Stimulated activated CD8-positive, alpha-beta memory T cell treated with anti-CD3 and anti-CD28 coated beads, Interleukin-4, amount 100 ng/mL, for 4 hours (primary cell): ENCODE measurements at places on chromosomes 3 and 15.

- no peak for DNase-seq
Measured at GRCh38 chr3:139674571-139675260, 3.1 kb downstream of the NMNAT3 start.

DNA sequence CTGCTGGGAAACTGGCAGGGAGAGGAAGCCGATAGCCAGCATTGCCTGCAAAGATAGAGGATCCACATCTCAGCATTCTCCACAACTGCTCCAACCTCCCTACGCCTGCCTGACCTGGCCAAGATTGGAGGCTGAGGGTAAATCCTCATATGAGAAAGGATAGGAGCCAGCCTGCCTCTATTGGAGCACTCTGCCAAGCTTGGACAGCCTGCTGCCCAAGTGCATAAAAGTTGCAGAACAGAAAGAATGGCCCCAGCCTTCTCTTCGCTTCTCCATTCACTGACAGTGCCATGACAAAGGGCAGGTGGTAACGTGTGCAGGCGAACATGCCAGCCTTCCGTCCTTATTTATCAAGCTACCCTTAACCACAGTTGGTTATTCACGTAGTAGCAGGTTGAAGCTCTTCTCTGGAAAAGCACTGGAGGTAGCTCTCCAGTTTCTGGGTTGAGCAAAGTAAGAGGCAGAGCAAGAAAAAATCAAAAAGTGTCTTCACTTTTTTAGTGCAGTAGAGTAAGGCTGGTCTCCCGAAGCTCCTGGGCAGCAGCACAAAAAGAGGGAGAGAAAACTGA is 4.3 kb downstream of the BMF start:
- DNase-seq = no peak

DNA sequence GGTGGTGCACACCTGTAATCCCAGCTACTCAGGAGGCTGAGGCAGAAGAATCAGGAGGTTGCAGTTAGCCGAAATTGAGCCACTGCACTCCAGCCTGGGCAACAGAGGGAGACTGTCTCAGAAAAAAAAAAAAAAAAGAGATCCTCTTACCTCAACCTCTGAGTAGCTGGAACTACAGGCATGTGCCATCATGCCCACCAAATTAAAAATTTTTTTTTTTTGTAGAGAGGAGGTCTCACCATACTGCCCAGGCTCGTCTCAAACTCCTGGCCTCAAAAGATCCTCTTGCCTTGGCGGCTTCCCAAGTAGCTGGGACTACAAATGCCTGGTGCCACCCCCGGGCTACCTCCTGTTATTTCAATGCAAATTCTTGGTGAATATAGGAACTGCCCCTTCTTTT is 1.5 kb downstream of the UMPS start:
- DNase-seq = no peak

- no peak for DNase-seq
Measured at GRCh38 chr3:11903047-11903446, 56.4 kb upstream of the TAMM41 start.

- DNase-seq = no peak
Measured at GRCh38 chr3:126523745-126524428, at the start of gene CHST13. Gene CHST13, plus strand, starts transcription at chr3:126524155. Its CDS starts 178 bp downstream, at chr3:126524333.

DNA sequence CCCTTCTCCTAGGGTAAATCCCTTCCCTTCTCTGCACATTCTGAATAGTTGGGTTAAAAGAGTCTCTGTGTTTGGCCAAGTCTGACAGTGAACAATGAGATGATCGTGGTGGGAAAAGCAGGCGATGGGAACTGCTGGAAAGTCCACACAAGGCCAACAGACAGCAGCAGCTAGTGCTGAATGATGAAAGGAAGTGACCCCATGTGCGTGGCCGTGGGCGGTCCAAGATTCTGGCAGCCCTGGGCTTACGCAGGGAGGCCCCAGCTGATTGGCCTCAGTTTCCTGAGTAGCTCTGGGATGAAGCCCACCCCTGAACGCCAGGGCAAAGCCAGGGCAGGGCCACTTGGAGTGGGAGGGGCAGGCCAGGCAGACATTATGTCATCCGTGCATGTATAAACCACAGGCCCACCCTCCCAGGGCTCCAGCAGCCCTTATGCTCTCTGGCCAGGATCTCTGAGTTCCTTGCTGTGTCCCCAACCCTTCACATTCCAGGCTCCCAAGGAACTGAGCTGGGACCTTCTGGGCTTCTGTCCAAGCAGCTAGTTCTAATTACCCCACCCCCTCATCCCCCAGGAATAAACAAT is 57.8 kb downstream of the CDC25A start:
- DNase-seq = no peak

GRCh38 chr15:42576040-42576594 is 711 bp downstream of the STARD9 start:
- no peak for DNase-seq

- DNase-seq = no peak
Measured at GRCh38 chr3:125381743-125382142, 6.6 kb upstream of the ZNF148 start.

DNA sequence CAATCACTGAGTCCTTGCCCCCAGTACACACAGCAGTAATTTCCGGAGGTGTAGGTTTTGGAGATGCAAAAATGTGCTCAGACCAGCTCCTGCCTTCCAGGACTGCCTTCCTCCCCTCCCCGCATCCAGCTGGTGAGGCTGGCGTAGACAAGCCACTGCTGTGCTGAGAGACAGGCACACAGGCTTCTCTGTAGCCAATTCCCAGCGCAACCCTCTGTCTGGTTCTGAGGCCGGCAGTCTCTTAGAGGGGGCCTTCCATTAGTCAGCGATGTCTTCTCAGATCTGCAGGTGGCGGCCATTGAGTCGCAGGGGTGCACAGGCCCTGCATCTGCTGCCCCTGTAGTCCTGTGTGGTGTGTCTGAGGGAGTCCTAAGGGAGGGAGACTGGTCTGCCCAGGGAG is 114.4 kb downstream of the DNAJB8 start:
- DNase-seq = no peak

GRCh38 chr3:114466816-114467215 is 173.0 kb downstream of the TIGIT start:
- no peak for DNase-seq

GRCh38 chr3:59180006-59180405 is 130.2 kb upstream of the CFAP20DC start:
- no peak for DNase-seq

GRCh38 chr3:140391061-140391460 is 286.8 kb upstream of the TRIM42 start:
- no peak for DNase-seq

GRCh38 chr3:191143224-191143623 is 55.8 kb upstream of the OSTN start:
- DNase-seq = no peak

GRCh38 chr3:143831994-143832393 is 16.3 kb downstream of the SLC9A9 start:
- DNase-seq = no peak

DNA sequence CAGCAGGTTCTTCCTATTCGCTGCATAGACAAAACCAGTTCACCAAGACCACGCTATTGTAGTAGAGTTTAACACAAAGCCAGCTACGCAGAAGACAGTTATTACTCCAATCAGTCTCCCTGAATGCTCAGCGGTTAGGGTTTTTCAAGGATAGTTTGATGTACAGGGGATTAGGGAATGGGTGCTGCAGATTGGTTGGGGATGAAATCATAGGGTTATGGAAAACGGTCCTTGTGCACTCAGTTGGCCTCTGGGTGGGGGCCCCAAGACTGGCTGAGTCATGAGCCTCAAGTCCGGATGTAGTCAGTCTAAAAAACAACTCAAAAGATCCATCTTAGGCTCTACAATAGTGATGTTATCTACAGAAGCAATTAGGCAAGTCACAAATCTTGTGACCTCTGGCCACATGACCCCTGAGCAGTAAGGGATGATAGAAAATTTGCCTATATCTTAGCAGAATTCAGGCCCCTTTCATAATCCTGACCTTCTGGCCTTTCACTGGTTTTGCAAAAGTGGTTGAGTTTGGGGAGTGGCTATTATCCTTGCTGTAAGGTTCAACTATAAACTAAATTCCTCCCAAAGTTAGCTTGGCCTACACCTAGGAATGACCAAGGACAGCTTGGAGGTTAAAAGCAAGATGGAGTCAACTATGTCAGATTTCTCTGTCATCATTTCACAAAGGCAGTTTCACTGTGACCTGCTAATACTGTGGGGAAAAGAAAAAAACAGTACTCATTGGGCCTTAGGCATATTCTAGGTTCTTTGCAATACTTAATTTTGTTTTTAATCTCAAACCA is 57.7 kb downstream of the LIPC start:
- no peak for DNase-seq

GRCh38 chr3:3589715-3590130 is 209.5 kb upstream of the LRRN1 start:
- DNase-seq = no peak

DNA sequence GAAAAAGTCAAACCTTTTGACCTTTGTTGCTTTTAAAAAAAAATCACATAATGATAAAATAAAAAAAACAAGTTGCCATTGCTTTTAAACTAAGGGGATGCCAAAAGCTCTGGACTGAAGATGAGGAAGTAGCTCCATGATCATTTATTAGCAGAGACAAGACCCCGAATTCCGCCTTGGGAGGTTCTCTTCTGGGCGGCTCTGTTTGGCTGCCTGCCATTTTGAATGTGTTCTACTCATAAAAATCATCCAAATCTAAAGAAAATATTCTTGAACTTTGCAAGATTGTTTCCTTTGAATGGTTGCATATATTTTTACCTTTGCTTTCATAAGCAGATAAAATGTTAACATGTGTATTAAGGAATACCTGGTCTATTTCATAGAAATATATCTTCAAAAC is 63.8 kb downstream of the NCEH1 start:
- no peak for DNase-seq

DNA sequence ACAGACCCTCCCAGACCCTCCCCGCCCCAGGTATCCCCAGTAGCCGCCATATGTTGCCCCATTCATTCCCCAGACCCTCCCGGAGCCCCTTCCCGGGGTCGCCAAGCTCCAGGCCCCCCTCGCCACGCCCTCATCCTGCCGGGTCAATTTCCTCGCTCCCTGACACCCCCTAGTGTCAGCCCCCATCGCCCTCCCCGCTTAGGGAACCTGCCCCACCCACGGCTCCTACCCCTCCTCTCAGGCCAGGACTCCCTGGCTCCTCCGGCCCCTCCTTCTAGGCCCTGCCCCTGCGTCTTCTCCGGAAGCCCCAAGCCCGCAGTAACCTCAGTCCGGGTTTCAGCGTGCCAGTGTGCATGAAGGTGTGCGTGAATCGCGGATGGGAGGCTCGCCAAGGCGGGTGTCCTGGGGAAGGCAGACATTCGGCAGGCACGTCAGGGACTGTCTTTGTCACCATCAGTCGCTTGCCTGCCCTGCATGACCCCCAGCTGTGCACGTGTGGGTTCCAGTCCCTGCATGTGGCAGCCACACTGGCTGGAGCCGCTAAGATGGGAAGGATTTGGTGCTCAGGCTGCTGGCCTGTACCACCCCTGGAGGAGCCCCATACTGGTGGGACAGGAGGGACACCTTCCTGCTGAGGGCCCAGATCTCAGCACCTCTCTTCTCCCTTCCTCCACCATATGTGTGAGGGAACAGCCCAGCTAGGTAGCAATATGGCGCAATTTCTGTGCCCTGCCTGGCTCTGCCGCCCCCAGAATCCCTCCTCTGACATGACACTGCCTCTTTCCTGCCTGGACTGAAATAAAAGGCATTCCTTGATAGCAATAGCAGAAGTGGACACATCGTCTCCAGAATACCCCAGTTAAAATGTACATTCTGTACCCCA is 693 bp downstream of the DISP2 start:
- DNase-seq = no peak
